Muscle of arm (tissue), 14 donors: ENCODE measurements at places on chromosomes 3 and 15. TPM values are rescaled to one million over a fixed set of nuclear protein-coding genes. Genes with fewer than 3 reads are reported as not detected.

DNA sequence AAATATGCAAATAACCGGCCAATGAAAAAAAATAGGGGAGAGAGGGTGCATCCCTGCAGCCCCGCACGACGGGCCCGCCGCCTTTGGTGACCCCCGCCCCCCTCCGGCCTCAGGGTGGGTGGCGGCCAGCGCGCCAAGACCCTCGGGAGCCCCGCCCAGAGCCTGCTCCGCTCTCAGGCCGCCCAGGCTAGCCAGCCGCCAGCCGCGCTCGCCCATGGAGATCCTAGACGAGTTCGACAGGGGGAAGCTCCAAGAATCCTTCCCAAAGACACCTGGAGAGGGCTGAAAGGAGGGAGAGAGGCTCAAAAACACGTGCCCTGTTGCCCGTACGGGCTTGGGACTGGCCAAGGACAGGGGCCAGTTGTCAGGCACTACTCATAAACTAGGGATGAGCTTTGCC is 434.0 kb downstream of the NR2F2 start:
- no peak for DNase-seq

DNA sequence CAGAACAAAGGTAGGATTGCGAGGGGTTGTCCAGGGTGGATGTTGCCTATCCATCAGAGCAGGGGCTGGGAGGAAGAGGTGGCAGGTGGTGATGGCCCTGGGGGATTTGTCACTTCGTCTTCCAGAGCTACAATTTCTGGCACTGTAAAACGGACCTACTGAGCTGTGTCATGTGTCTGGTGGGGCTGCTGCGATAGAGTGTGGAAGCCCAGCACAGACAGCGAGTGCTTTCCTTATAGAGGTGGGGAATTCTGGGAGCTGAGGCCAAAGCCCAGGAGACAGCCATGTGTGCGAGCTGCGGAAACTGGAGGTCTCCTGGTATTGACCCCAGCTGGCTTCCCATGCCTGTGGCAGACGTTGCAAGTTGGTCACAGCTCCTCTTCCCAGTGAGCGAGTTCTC is 61.2 kb upstream of the SEC22A start:
- no peak for DNase-seq

MME gene
- 23.2 TPM for polyA plus RNA-seq

SMCO1 gene
- polyA plus RNA-seq, result not detected

CHL1 gene
- 3.5 TPM for polyA plus RNA-seq

ANKRD63 gene
- polyA plus RNA-seq, result not detected

DNA sequence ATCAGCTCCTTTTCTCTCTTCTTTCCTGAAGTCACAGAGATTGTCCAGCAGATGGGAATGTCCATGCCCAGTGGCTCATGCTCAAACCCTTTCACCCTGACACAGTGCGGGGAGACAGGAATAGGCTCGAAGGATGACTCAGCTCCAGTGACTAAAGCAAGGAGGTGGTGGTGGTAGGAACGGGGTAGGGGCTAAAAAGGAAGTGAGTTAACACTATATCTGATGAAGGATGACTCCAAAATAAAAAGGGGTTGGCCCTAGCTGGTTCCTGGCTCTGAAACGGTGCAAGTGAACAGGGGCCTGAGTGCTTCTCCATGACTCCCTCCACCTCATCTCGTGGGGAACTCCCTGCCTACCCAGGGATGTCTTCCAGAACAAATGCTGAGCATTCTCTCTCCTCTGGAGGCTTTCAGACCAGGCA is 167.4 kb upstream of the LPP start:
- DNase-seq, result no peak

PLA2G4D gene
- polyA plus RNA-seq, result 0.13 TPM

ANKUB1 gene
- polyA plus RNA-seq, result 0.44 TPM

- DNase-seq, result no peak
Observed at GRCh38 chr3:4551794-4552442, 58.8 kb downstream of the ITPR1 start.
